Spinal cord (tissue), 10 donors: ENCODE measurements at places on chromosomes 6 and 20. TPM values are rescaled to one million over a fixed set of nuclear protein-coding genes. Genes with fewer than 3 reads are reported as not detected.

DNA sequence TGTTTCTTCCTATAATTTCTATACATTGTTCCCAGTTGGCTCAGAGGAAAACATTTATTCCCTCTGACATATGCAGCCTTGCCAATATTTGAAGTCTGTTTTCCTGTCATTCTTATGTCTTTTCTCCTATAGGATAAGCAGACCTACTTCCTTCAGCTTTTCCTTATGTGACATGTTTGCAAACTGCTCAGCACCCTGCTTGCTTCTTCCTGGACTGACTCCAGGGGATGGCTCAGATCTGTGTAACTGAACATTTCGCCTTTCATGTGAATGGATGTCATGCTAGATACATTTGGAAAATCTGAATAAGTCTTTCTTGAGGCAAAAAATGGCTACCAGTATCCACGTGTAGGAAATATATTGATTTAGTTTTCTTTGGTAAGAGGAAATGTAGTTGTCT lies 113.2 kb downstream of the CARMIL1 start:
- peak; percentile 71 for DNase-seq

Gene ELOVL2
- 31.8 TPM for total RNA-seq

Gene BCAS1
- total RNA-seq, result 109 TPM

GRCh38 chr6:151876122-151876521 lies 68.6 kb downstream of the ESR1 start:
- no peak for DNase-seq

Gene PLTP
- 73.7 TPM for total RNA-seq

- no peak for DNase-seq
These were observed 34.3 kb downstream of the PRSS35 start for GRCh38 chr6:83546636-83547035.

GRCh38 chr6:151705993-151706733 lies 101.3 kb upstream of the ESR1 start:
- DNase-seq, result no peak

DNA sequence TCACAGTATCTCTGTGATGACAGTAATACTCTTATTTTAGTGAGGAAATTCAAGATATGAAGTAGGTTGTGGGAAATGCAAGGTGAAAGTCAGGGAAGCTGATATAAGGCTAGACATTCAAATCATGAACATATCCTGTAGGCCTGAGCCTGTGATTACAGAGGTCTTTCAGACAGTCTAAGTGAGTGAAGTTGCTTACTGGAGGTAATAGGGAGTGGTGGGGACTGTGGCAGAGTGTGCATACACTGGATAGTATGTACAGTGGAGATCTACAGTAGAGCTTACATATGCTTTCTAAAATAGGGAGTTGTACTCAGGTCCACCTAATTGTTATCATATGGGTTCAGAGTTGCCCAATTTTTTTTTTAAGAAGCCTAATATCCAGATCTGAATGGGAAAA lies 3.1 kb downstream of the DHX35 start:
- DNase-seq, result no peak

DNA sequence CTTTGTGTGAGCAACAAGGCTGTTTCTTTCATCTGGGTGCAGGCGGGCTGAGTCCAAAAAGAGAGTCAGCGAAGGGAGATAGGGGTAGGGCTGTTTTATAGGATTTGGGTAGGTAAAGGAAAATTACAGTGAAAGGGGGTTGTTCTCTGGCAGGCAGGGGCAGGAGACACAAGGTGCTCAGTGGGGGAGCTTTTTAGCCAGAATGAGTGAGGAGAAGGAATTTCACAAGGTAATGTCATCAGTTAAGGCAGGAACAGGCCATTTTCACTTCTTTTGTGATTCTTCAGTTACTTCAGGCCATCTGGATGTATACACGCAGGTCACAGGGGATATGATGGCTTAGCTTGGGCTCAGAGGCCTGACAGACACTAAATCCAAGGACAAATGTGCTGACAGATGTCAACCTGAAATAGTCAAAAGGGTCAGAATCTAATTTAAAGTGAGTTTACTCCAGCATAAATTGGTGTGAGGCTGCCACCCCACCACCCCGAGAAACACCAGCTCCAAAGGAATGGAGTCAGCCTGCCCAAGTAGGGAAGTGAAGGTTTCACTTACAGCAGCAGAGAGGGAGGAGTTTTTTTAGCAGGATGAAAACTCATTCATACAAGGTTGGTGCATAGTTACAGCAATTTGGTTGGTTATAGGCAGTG lies 560.0 kb upstream of the CDH4 start:
- no peak for DNase-seq

Gene SLC22A7
- 0.20 TPM for total RNA-seq

Gene MYL9
- 85.3 TPM for total RNA-seq

- DNase-seq, result no peak
These were observed 224.9 kb downstream of the FARS2 start for GRCh38 chr6:5486214-5486613.

Gene C20orf144
- not detected for total RNA-seq

DNA sequence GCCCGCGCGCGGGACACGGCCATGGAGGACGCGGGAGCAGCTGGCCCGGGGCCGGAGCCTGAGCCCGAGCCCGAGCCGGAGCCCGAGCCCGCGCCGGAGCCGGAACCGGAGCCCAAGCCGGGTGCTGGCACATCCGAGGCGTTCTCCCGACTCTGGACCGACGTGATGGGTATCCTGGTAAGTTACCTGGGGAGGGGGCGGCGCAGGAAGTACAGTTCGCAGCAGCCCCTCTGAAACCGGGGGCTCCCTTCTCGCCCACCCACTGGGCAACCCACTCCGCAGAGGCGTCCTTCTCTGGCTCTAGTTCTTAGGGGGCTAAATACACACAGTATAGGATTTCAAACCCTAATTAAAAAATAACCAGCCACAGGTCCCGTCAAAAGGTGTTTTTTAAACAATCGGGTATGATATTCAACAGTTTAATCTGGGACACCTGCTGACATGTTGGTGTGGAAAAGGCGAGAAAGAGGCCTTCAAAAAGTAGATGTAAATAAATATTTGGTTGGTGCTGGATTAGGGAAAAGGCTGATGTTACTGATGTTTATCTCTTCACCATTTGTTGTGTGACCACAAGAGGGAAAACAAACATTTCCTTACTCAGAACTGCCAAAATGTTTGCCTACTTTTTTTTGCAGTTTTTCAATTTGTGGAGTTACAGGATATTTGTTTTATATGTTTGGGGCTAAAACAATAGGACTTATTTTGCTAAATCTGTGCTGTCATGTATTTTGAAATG lies 577 bp downstream of the SASH1 start:
- DNase-seq, result no peak

Gene TREML1
- total RNA-seq, result 0.39 TPM

Gene TCF15
- 1.8 TPM for total RNA-seq

DNA sequence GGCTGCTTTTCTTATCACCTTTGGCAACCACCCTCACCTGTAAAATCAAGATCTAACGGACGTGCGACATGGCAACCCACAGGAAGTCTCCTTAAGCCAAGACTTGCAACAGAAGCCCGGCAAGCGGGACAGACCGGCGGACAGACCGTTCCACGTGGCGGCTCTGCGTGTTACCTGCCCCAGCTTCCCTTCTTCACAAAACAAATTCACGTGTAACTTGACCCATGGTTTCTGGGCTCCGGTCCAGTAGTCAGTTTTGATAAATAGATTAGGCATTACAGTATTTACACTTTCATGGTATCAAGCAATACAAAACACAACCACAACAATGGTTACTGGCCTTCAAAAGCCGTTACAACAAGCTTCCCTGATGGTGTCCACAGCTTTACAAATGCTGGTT lies 133.8 kb downstream of the PRND start:
- no peak for DNase-seq

- peak; percentile 36 for DNase-seq
These were observed 91.4 kb upstream of the RNF217 start for GRCh38 chr6:124870611-124871459.

Gene HLA-DMA
- total RNA-seq, result 11.6 TPM

Gene GPANK1
- total RNA-seq, result 15.3 TPM

Gene IL17A
- total RNA-seq, result not detected

Gene BPIFB1
- not detected for total RNA-seq

- DNase-seq, result no peak
These were observed 180.7 kb downstream of the HIVEP2 start for GRCh38 chr6:142764311-142764710.

Gene STMND1
- total RNA-seq, result 0.59 TPM

GRCh38 chr6:130964289-130964688 lies 98.8 kb downstream of the EPB41L2 start:
- DNase-seq, result no peak

Gene RAB32
- total RNA-seq, result 18.1 TPM

Gene GSTA3
- not detected for total RNA-seq

- no peak for DNase-seq
These were observed 123.2 kb downstream of the ELOVL4 start for GRCh38 chr6:79824202-79824601.

Gene PDE10A
- 28.2 TPM for total RNA-seq

- no peak for DNase-seq
These were observed 271.0 kb downstream of the TSHZ2 start for GRCh38 chr20:53243152-53243551.
